ENCODE measurements at places on chromosomes 2 and 18.

DNA sequence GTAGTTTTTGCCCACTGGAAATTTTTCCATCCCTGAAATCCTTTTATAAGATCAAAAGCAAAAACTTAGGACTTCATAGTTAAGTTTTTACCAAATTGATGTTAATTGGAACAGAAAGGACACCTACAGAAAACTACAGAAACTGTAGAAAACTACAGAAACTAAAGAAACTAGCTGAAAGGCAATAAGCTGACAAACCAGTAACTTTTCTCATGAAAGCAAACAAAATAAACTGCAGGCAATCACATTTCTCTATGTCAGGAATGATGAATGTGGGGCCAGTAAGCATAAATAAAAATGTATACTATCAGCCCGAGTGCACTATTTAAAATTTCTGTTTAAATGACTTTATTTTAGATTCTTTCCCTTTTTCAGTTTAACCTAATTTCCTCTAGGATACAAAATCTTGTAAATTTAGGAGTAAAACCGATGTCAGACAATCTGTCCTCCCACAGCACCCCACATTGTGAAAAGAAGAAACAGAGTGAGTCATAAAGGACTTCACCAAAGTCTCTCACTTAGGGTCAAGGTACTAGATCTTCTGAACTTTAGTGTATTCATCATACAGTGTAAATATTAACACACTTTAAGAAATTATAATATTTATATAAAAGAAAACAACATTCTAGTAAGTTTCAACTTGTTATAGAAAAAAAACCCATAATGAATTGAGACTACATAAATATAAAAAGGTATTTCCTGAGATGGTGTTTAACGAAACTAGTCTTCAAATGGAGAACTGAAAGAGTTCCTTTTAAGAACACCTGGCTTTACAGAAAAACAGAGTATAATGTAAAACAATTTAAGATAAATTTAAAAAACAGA lies 46.6 kb downstream of the USP40 start:
- no peak for DNase-seq

GRCh38 chr2:33158482-33159003 lies 211.8 kb downstream of the LTBP1 start:
- no peak for DNase-seq

- no peak for DNase-seq
These were observed 10.9 kb downstream of the MEP1B start for GRCh38 chr18:32200766-32201165.

- no peak for DNase-seq
These were observed 25.8 kb downstream of the ZC3H6 start for GRCh38 chr2:112301171-112301584.

- DNase-seq = no peak
These were observed 29.5 kb downstream of the BCL11A start for GRCh38 chr2:60523963-60524362.

GRCh38 chr2:6922201-6922656 lies 5.0 kb downstream of the RNF144A start:
- peak; percentile 67 for DNase-seq

GRCh38 chr2:113209011-113209645 lies 35.4 kb downstream of the PSD4 start:
- no peak for DNase-seq

GRCh38 chr18:78736015-78736690 lies 243.5 kb upstream of the SALL3 start:
- DNase-seq = no peak

- DNase-seq = no peak
These were observed 172.2 kb upstream of the HAAO start for GRCh38 chr2:42964439-42965083.

DNA sequence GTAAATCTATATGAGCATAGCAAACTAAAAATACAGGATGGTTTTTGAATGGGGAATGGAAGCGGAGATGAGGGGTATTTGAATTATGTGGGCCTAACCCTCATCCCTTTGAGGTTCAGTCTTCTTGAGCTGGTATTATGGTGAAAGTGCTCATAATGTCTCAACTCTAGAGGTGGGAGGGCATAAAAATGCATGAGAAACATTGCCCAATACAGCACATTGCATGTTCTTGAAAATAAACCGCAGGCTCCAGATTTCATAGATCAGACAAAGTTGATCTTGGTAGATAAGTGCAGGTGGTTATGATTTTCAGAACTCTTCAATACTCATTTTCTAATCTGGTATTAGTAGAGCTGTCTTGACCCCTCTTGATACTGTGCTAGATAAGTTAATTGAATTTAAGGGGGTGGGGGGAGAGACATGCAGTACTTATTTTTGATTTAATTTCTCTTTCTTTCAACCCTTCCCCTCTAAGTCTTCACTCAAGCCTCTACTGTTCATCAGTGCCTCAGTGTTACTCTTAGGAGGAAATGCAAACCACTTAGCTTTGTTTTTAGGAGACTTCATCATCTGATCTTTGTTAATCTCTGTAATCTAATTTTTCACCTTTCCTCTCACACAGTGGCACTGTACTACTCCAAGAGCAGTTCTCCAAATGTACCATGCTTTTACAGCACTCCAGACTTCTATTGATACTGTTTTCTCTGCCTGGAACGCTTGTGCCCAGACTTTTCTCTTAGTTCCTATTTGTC lies 22.2 kb downstream of the XRCC5 start:
- no peak for DNase-seq

DNA sequence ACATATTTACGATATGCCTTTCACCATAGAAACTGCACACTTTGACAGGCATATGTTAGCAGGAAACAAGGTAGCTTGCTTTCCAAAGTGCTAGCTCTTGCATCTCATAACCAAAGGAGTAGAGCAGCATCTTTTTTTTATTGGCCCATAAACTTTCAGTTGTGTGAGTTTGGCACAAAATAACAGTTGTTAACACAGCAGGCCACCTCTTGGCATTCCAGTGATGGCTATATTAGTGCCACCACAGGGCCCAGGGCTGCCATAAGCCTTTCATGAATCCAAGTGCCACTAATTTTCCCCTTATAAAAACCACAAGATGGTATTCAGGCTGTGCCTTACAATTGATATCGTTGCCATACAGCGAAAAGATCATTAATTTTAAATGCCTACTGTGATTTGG lies 40.3 kb upstream of the KLF7 start:
- DNase-seq = no peak

DNA sequence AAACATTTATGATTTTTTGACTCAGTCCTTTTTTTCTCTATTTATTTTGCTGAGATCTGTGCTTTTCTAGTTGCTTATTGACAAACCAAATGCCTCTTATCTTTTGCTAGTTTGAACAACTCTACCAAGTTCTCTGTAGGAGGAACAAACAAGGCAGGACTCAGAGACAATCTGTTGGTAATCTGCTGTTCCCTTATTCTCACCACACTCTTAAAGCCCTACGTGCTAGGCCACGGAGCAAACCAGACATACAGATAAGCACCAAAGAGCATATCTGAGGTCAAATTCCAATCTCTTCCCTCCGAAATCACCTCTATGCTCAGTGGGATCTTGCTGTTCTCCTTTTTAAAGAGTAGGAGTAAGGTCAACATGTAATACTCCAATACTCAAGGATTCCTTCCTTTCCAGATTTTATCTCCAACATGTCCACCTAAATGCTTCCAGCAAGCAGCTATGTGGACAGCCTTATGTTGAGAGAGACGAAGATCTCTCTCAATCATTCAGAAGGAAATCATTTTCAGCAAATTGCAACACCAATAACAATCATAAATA lies 18.4 kb downstream of the FN1 start:
- no peak for DNase-seq

GRCh38 chr2:69995511-69995910 lies 34.1 kb upstream of the ASPRV1 start:
- no peak for DNase-seq

DNA sequence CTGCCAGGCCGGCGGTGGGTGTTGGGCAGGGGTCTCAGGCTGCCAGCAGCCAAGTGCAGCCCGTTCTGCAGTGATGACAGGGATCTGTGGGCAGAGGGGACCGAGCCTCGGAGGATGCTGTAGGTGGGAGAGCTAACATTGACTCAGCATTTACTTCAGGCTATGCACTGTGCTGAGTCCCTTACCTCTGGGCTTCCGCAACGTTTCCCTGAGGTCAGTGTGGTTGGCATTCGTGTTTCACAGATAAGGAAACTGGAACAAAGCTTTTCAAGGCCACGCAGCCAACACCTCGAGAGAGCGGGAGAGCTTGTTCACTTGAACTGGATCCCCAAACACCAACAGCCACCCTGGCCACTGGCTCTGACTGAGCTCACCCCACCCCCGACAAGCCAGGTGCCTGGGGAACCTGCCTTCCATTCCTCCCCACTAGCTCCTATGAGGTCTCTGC lies 839 bp upstream of the GPR148 start:
- peak; percentile 48 for DNase-seq

DNA sequence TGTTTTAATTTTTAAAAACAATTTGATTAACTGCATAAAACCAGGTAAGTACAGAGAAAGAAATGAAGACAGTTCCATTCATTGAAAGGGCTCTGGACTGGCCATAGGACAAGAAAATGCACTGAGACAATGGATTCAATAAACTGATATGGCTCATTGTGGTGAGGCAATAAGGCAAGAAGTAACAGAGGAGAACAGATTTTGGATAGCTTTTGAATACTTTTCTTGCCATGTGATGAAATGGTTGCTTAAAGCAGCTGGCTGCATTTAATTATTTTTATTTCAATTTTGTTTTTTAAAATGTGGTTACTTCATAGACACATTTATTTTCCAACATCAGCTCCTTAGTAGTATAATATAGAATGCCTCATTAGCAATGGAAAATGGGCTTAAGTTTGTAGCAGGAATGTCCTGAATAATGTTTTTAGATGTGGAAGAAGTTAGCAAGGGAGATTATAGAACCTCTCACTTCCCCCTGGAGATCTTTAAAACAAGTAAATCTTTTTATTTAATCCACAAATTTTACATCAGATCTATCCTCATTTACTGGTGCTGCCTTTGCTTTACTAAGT lies 646.9 kb upstream of the ZEB2 start:
- no peak for DNase-seq

DNA sequence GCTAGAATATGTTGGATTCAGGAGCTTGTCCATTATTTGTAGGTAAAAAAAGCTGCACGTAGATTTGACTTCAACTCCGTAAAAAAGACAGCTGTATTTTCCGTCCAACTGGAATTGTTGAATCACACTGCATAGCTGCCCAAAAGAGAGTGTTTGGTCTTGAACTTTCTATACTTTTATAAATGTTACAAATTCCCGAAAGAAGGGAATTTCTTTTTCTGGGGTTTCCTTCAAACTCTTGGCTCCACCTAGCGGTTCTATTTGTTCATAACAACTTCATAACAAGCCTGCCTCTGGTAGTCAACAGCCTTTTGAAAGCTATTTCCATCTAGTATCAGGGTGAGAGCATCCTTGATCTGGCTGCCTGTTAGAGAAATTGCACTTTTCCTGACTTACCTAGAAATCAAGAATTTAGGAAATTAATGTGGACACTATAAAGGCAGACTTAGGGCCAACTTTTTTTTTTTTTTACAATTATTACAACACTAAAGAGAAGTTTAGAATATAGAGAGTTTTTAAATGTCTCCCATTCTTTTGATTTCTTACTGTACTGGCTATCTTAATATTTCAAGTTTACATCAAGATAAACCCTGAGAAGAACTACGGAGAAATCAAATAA lies 48.1 kb downstream of the TMEM185B start:
- DNase-seq = peak; percentile 73

DNA sequence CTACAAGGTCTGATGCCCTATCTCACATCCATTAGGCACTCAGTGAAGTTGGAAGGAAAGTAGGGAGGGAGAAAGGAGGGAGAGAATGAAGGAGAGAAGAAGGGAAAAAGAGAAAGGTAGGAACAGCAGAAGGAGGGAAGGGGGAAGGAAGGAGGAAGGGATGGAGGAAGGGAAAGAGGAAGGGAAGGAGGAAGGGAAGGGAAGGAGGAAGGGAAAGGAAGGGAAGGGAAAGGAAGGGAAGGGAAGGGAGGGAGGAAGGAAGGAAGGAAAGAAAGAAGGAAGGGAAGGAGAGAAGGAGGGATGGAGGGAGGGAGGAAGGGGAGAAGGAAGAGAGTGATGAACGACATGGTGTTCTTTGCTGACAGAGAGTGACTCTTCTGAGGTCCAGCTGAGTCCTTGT lies 468.9 kb upstream of the MYT1L start:
- DNase-seq = no peak

DNA sequence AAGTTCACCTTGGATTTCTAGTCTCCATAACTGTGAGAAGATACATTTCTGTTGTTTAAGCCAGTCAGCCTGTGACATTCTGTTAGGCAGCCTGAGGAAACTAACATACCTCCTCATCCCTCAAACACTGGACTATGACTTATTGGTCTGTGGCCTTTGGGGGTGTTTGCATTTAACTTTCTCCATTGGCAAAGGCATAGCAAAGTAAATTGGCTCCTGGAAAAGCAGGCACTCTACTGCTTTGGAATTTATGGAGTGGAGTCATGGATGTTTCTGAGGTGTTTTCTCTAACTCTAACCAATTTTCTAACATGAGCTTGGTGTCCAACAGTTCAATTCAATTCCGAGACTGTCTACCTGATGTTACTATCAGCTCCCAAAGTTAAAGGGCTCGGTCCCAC lies 48.9 kb upstream of the CTLA4 start:
- no peak for DNase-seq

DNA sequence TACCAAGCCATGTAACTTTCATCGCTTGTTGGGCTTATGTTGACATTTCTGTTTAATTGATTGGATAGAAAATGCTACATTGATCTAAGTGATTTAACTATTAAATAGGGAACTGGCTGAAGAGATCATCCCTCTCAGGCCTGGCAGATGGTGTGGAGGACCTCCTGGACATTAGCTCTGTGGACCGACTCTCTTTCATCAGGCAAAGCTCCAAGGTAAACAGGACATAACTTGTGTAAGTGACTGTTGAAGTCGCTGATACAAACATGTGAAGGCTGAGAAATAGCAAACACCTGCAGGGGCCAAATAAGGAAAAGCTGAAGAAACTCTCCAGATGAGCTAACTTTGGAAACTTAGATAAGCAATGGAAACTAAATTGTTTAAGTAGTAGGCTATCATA lies 68.8 kb downstream of the UNC80 start:
- no peak for DNase-seq

- peak; percentile 40 for DNase-seq
These were observed 50.2 kb upstream of the LRP1B start for GRCh38 chr2:142180820-142181533.

- DNase-seq = no peak
These were observed 220.0 kb downstream of the METTL4 start for GRCh38 chr18:2351126-2351850.

GRCh38 chr18:32152705-32153448 lies 37.0 kb upstream of the MEP1B start:
- no peak for DNase-seq

DNA sequence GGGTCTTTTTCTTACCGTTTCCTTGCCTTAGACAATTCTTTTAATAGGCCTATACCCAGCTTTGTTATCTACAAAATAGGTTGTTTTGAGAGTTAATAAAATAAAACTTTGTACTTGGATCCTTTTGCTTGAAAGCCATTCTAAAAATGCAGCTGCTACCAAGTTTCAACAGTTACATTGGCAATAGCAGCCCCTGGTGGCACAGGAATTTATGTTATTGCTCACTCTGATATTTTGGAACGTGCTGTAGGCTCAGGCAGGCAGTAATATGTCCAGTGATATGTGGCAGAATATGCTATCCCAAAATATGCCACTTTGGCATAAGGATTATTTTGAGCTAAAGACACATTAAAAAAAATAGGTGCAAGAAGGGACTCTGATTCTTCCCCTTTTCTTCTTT lies 6.7 kb upstream of the COMMD1 start:
- DNase-seq = no peak

- DNase-seq = peak; percentile 26
These were observed 146.7 kb downstream of the MYO3B start for GRCh38 chr2:170324640-170325046.

- DNase-seq = no peak
These were observed 21.7 kb downstream of the BIN1 start for GRCh38 chr2:127085317-127085681.
